ENCODE measurements at places on chromosomes 4 and X.

- DNase-seq: no peak
Observed at GRCh38 chrX:11329021-11329420, 35.8 kb downstream of the AMELX start.

DNA sequence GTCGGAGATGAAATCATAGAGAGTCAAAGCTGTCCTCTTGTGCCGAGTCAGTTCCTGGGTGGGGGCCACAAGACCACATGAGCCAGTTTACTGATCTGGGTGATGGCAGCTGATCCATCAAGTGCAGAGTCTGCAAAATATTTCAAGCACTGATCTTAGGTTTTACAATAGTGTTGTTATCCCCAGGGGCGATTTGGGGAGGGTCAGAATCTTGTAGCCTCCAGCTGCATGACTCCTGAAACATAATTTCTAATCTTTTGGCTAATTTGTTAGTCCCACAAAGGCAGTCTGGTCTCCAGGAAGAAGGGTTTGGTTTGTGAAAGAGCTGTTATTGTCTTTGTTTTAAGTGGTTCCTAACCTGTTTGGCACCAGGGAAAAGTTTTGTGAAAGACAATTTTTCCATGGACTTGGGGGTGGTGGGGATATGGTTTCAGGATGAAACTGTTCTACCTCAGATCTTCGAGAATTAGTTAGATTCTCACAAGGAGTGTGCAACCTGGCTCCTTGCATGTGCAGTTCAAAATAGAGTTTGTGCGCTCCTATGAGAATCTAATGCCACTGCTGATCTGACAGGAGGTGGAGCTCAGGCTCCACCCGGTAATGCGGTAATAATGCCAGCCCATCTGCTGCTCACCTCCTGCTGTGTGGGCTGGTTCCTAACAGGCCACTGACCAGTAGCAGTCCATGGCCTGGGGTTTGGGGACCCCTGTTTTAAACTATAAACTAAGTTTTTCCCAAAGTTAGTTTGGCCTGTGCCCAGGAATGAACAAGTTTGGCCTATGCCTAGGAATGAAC lies 29.2 kb downstream of the METAP1 start:
- DNase-seq: no peak

- DNase-seq: no peak
Observed at GRCh38 chr4:75287738-75288517, 226.3 kb downstream of the RCHY1 start.

- no peak for DNase-seq
Observed at GRCh38 chr4:187491959-187492358, 503.6 kb upstream of the ZFP42 start.

GRCh38 chr4:525660-526059 lies 26.6 kb downstream of the PIGG start:
- no peak for DNase-seq

GRCh38 chrX:133375615-133376340 lies 39.5 kb downstream of the GPC4 start:
- DNase-seq: no peak

DNA sequence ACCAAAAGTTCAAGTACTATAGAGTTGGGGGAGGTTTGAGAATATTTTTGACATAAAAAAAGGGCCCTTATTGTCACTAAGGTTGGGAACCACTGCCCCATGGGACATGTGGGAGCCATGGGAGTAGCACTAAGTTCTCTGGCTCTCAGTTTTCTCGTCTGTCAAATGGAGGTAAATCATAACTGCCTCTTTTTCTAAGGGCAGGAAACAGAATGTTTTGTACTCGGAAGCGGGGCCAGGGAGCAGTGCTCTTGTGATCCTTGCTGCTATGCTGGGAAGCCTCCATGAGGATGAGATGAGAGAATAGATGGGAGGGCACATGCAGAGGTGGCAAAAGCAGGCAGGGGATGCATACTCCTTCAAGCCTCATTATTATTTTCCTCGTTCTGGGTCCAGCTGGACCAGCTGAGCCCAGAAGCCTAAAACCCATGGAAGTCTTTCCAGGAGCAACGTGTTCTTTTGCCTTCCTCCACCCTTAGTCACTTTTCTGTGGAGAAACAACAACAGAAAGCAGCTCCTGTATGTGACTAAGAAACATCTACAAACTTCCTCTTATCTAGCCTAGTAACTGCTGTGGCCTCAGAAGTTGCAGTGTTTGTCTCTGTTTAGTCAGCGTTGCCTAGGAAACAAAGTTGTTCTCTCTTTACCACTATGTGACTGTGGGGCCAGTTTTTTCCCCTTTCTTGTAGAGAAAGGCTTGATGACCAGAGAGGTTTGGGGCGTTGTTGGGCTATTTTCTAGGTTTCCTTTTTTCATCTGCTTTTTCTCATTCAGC lies 64.8 kb downstream of the TSC22D3 start:
- DNase-seq: no peak

Data from activated CD8-positive, alpha-beta memory T cell treated with anti-CD3 and anti-CD28 coated beads for 1 hour (primary cell).